ENCODE measurements at places on chromosomes 16 and 17.

DNA sequence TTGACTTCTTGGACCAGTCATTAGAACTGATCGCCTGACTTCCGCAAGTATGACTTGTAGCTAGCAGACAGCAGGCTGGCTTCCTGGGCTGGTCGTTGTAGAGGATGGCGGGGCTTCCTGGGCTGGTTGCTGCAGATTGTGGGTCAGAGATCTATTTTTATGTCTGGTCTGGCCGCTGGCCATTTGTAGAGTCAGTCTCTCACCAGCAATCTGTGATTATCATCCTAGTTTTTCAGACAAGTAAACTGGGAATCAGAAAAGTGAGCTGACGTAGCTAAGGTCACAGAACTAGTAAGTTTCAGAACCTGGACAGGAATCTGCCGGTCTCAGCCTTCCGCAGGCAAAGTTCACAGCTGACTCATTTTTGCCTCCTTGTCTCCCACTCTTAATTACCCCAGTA is 19.1 kb downstream of the GPR142 start:
- DNase-seq, result peak; percentile 58

GRCh38 chr17:1110862-1111598 is 68.8 kb downstream of the ABR start:
- peak; percentile 99 for DNase-seq

GRCh38 chr17:42531455-42532354 is 4.3 kb upstream of the NAGLU start:
- DNase-seq, result no peak

DNA sequence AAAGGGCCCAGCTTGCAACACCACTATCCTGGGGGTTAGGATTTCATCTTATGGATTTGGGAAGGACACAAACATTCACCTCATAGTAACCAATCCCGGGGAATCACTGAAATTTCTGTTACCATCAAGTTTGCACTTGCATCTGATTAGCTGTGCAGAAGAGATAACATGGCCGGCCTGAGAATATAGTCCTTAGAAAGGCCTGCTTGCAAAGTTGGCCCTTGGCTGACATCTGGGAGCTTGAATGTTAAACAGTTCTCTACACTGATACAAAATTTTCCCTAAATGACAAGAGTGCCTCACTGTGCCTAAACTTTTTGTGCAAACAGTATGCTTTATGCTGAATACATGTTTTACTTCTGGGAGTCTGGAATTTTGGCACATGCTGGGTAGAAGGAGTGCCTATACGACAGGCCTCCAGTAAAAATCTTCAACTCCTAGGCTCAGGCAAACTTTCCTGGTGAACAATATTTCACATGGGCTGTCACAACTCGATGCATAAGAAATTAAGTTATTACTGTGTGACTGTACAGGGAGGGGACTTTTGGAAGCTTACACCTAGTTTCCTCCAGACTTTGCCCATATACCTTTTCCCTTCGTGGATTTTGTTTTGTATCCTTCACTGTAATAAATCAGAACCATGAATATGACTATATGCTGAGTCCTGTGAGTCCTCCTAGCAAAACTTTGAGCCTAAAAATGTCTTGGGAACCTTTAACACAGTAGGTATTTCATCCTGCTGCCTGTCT is 31.3 kb downstream of the TBC1D3B start:
- no peak for DNase-seq

GRCh38 chr17:76189247-76189646 is 48.2 kb upstream of the FOXJ1 start:
- DNase-seq, result no peak

GRCh38 chr16:69909043-69909442 is 42.1 kb upstream of the CLEC18A start:
- DNase-seq, result no peak

DNA sequence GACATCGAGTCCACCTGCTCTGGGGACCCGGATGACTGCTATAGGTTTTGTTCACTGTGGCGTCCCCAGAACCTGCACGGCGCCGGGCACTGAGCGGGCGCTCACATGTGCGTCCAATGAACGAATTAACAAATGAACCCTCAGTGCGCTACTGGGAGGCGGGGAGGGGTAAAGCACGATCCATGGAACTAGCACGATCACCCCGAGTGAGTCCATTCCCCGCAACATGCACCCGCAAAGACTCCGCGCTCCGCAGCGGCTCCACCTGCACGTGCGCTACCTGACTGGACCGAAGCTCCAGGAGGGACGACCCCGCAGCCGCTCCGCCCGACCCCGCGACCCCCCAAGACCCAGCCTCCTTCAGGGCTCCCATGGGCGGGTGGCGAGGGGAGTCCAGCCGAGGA is 491 bp downstream of the TRAP1 start:
- DNase-seq, result no peak

DNA sequence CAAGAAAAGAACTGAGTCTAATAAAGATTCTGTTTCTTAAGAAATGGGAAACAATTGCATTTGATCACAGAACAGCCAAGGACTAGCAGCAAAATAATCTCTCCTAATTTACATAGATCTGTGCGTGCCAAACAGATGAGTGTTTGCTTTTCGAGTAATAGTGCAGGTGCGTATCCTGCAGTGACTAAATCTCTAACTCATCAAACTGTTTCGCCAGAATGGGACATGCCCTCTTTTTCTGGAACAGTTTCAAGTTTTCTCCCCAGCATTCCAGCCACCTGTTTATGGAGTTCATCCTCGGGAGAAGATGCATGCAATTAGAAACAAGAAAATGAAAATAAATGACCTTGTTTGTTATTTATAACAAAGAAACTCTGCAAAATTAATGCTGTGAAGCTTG is 5.7 kb upstream of the TOX3 start:
- no peak for DNase-seq

- peak; percentile 82 for DNase-seq
Measured at GRCh38 chr17:4565209-4566141, 5.1 kb upstream of the GGT6 start.

DNA sequence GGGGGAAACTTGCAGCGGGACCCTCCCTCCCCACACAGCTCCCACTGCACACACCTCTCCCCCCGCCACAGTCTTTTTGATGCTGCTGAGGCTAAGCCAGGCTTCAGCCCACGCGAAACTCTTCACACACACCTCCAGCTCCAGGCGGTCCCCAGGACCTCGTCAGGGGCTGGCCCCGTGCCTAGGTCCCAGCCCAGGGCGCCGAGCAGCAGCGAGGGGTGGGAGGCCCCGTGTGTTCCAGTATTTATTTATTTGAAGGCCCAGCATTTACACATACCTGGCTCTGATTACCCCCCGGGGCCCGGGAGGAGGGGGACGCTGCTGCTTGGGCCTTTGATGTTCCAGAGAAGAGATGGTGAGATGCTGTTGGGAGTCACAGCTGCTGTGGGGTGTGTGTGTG is 44.9 kb upstream of the DLX4 start:
- no peak for DNase-seq

- no peak for DNase-seq
Measured at GRCh38 chr17:45139533-45139920, 4.0 kb downstream of the ACBD4 start.

GRCh38 chr16:87836844-87837581 is 32.3 kb downstream of the SLC7A5 start:
- peak; percentile 76 for DNase-seq

- no peak for DNase-seq
Measured at GRCh38 chr17:50362661-50363060, 10.3 kb downstream of the MRPL27 start.

GRCh38 chr17:43846221-43846712 is 709 bp upstream of the CD300LG start:
- DNase-seq, result peak; percentile 69

DNA sequence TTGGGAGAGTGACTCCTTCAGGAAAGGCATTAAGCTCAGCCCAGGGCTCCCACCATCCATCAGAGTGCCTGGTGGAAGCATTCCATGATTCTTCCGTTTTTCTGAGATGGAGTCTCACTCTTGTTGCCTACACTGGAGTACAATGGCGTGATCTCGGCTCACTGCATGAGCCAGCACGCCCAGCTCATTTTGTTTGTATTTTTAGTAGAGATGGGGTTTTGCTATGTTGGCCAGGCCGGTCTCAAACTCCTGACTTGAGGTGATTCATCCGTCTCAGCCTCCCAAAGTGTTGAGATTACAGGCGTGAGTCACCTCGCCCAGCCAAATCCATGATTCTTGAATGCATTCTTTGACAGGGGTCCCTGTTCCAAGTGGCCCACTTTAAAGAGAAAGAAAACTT is 23.1 kb downstream of the MIS12 start:
- DNase-seq, result peak; percentile 48

DNA sequence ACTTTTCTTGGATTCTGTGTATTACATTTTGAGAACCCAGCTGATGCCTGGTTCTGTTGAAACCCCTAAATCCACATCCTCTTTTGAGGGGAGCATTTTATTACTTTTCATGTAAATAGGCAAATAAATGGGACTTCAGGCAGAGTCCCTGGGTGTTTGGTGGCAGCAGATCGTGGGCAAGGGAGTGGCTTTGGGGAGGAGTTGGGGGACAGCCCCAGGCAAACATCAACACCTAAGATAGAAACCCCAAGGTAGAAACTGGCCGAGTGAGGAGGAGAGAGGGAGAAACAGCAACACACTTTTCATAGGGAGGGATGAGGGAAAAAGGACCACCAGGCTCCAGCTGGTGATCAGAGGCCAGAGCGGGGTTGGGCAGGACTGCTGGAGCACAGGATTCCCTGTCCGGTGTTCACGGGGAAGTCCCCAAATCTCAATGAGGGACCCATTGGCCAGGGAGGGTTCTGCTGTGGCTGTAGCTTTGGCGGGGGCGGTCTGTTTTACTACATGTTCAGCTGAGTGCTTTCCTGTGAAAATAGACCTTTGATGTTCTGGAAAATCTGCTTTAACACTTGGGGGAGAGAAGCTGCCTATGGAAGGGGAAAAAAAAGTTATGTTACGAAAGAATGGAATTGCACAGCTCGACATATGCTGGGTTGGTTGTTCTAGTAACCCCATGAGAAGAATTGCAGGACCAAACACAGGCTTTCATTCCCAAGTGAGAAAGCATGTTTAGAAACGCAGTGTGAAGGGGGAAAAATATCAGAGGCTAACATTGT is 46.6 kb downstream of the MSI2 start:
- no peak for DNase-seq

GRCh38 chr16:46889245-46889941 is 5.2 kb downstream of the GPT2 start:
- DNase-seq, result no peak

GRCh38 chr17:79224903-79225302 is 150.3 kb downstream of the ENGASE start:
- no peak for DNase-seq

- DNase-seq, result peak; percentile 53
Measured at GRCh38 chr17:62478424-62478879, at the start of gene TLK2. TSS of gene TLK2 (plus strand) at chr17:62478825. CDS start at chr17:62481126, 2,301 bp downstream.

DNA sequence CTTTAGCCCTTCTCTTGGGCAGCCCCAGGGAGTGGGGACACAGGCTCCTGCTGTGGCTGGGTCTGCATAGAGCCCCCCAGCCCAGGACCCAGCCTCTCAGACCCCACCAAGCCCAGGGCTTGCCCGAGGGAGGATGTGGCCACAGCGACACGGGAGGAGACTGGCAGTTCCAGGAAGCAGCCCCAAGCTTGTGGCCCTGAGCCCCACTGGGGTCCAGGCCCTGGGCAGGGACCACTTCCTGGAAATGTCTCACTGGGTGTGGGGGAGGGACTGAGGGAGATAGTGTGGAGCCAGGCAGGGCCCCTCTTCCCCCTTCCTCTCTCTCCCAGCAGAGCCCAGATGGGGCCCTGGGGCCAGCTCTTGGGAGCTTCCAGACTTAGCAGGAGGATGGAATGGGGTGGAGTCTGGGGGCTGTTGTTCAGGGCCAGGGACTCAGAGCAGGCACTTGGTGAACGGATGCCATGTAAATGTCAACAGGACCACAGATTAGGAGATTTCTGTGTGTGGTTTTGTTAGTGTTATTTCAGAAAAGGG is 35.3 kb downstream of the ADGRG5 start:
- no peak for DNase-seq

- DNase-seq, result no peak
Measured at GRCh38 chr16:65787921-65788320, 578.6 kb upstream of the CDH5 start.

DNA sequence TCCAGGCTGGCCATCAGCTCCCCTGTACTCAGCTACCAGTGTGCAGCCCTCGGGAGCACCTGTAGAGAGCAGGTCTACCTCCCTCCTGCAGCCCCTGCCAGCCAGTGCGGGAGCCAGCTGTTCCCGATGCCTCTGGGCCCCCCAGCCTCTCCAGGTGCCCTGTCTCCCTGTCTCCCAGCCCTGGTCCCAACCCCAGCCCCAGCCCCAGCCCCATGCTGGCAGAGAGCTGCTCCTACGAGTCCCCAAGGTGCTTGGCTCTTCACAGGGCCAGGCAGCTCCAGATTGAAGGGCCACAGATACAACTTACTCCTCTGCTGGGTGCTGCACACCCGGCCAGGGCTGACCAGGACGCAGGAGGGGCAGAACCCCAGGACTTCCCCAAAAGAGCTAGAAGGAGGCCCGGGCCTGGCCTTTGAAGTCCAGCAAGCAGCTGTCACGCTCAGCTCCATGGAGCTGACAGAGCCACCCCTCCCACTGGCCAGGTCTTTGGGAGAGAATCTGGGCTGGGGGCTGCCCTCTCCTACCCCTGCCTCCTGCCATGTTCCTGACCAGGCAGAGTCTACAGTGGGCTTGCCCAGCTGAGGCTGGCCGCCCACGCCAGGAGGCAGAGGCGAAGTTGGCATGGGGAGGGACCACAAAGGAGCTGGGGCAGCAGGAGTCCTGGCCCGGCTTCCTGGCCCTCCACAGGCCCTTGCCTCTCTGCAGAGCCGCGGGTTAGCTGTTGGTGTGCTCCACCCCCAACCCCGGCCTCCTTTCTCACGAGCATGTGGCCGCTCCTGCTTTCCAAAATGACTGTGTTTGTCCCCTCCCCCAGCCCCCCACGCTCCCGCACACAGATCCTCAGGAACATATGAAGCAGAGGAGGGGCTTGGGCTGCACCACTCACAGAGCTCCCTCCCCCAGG is 9.5 kb upstream of the ADAM11 start:
- no peak for DNase-seq

GRCh38 chr16:51150165-51150887 is 744 bp downstream of the SALL1 start:
- no peak for DNase-seq

GRCh38 chr16:61587526-61587925 is 448.7 kb downstream of the CDH8 start:
- DNase-seq, result no peak

- DNase-seq, result no peak
Measured at GRCh38 chr17:36106493-36106835, 2.8 kb downstream of the CCL4 start.

- DNase-seq, result no peak
Measured at GRCh38 chr16:19301931-19302330, 16.4 kb downstream of the CLEC19A start.

DNA sequence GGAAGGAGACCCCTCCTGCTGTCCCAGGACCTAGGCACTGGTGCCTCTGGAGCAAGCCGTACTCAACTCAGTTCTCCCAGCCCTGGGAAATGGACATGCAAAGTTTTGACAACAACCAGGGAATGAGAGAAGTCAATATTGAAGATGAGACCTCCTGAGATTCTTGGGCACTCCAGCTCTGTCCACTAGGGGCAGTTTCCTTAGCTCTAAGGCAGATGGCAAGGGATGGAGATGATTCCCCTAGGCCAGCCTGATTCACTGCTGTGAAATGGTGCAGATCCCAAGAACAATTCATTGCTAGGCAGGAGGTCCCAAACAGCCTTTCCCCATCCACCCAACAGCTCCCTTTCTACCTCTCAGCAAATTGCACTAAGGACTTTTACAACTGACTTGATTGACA is 20.5 kb upstream of the SDR42E2 start:
- no peak for DNase-seq
